ENCODE measurements at places on chromosomes 4 and X. TPM values are rescaled to one million over a fixed set of nuclear protein-coding genes. Genes with fewer than 3 reads are reported as not detected.

DNA sequence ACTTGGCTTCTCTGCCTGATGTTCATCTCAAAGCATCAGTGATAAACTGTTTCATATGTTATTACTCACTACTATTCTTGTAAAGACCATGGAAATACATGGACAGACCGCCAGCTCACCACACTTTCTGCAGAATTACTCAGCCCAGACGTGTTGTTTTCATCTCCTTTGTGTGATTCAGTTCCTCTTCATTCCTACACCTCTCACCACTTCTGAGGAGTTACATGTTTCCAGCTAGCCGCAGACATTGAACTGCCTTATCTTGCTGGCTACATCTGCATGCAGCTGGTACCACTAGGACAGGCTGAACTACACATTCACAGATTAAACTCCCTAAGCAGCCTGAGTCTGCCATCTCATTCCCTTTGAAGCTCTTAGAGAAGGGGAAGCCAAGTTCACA is 443.2 kb upstream of the FGF16 start:
- DNase-seq, result no peak

- no peak for DNase-seq
Measured at GRCh38 chr4:8852118-8852704, 19.4 kb downstream of the HMX1 start.

- DNase-seq, result no peak
Measured at GRCh38 chr4:5990446-5991160, 27.6 kb downstream of the C4orf50 start.

- DNase-seq, result no peak
Measured at GRCh38 chrX:11419102-11419501, 125.9 kb downstream of the AMELX start.

DNA sequence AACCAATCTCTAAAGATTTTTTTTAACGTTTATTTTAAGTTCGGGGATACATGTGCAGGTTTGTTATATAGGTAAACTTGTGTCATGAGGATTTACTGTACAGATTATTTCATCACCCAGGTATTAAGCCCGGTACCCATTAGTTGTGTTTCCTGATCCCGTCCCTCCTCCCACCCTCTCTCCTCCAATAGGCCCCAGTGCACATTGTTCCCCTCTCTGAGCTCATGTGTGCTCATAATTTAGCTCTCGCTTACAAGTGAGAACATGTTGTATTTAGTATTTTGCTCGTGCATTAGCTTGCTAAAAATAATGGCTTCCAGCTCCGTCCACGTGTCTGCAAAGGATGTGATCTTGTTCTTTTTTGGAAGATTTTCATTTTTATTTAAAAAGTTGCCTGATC is 2309.4 kb upstream of the AGA start:
- no peak for DNase-seq

CDS1 gene
- total RNA-seq, result 0.15 TPM

- DNase-seq, result no peak
Measured at GRCh38 chrX:81082649-81083048, 119.1 kb downstream of the HMGN5 start.

- DNase-seq, result no peak
Measured at GRCh38 chr4:5893004-5893580, at the start of gene CRMP1. Gene CRMP1 (minus strand): TSS chr4:5893086. CDS start chr4:5892969, 117 bp downstream.

- no peak for DNase-seq
Measured at GRCh38 chr4:8675906-8676305, 83.3 kb downstream of the CPZ start.

FAM9C gene
- total RNA-seq, result not detected

DNA sequence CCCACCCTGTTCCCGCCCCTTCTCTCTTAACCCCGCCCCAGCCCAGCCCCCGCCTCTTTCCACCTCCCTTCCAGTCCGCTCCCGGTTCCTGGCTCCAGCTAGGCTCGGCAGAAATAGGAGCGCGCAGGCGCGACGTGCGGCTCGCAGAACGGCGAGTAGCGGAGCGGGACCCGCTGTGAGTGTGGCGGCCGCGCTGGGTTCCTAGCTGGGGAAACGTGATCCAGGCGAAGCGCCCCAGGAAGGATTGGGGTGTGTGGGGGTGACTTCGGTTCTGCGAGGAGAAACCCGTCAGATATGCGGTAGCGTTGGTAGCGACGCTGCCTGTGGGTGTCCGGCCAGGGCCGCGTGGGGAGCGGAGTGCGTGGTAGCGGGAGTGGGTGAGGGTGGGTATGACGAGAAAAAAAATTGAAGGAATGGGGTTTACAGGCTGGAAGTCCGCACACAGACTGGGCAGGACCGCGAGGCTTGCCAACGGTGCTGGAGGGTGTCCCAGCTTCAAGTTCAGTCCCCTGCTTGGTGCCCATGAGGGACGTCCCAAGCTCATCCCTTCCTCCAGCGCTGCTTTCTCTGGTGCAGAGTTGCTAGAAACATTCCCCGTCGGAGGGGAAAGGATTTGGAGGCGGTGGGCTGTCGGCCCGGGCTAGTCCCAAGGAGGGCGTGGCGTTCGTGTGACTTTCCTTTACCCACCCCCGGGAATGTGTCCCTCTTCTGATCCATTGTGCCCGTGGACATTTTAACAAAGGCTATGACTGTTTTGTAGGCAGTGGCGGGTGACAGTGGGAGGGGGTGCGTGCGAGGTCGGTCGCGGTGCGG is at the start of gene PRRG1:
Gene PRRG1, plus strand, starts transcription at position 144 of the 813 bp plus-strand sequence. CDS start 56,886 bp downstream, outside the sequence.
- peak; percentile 1 for DNase-seq

DNA sequence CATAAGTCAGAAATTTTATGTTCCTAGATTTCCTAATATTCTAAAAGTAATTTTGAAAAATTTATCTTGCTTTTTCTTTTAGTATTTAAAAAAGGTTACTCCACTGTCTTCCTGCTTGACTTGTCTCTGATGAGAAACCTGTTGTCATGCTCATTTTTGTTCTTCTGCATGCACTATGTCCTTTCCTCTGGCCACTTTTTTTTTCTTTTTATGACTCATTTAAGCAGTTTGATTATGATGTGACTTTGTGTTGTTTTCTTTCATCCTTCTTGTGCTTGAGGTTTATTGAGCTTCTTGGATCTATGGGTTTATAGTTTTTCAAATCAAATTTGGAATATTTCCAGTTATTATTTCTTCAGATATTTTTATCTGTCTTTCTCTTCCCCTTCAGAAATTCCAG is 12.0 kb upstream of the UFSP2 start:
- no peak for DNase-seq

GRCh38 chr4:182213004-182213403 is 30.2 kb upstream of the TENM3 start:
- DNase-seq, result no peak

GRCh38 chrX:153954558-153955227 is 10.2 kb upstream of the RENBP start:
- DNase-seq, result no peak

- no peak for DNase-seq
Measured at GRCh38 chr4:7121866-7122653, 54.2 kb upstream of the GRPEL1 start.

- peak; percentile 65 for DNase-seq
Measured at GRCh38 chr4:77586951-77587383, 18.7 kb upstream of the CXCL13 start.

GRCh38 chr4:7924570-7924969 is 15.1 kb downstream of the AFAP1 start:
- DNase-seq, result no peak

DNA sequence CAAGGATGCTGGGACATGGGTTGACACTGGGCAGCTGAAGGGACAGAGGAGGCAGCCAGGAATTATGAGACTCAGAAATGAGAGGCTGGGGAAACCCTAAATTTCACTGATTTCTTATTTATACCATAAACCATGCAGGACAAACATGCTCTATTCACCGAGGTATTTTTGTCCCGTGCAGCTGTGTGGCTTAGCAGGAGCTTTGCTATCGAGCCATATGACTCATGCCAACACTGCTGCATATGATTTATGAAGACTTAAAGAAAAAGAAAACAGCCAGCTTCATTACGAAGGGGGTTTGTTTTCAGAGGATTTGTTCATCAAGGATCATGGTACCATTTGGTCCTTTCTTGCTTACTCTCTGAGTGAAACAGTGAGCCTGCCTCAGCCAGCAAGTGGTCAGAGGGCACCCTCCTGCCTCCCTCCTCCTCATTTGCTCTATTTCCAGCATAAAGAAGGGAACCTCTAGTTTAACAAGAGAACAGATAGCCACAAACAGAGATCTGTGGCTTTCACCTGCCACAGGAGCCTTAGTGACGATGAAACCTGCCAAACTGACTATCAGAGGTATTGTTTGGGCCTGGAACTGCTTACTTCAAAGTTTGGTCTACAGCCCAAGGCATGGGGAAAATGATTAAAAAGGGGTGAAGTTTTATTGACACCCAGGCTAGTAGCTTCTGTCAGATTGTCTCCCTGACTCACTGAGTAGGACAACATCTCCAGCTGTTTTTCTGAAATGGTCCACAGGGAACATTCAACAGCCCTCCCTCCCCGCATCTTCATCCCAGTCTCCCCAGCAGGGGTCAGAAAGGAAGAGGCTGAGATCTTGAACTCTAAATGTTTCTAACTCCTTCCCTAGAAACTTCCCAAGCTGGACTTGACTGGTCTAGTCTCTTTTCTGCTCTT is 80.1 kb upstream of the MAML3 start:
- no peak for DNase-seq

DNA sequence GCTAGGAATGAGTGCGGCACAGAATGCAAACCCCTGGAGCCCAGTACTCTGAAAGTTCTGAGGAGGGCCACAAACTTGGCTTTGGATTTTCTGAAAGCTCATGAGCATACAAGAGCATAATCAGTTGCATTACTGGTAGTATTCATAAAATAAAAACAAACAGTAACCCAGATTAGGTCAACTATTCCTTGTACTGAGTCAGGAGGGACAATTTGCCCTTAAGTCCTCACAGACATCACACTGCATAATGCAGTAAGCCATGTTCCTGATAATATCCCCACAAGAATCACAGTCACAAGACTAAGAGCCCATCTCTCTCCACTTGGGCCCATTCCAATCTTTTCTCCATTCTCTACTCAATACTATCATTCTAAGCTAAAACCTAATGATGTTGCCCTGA is 126.9 kb upstream of the NEIL3 start:
- DNase-seq, result no peak

MID2 gene
- total RNA-seq, result 5.8 TPM

DNA sequence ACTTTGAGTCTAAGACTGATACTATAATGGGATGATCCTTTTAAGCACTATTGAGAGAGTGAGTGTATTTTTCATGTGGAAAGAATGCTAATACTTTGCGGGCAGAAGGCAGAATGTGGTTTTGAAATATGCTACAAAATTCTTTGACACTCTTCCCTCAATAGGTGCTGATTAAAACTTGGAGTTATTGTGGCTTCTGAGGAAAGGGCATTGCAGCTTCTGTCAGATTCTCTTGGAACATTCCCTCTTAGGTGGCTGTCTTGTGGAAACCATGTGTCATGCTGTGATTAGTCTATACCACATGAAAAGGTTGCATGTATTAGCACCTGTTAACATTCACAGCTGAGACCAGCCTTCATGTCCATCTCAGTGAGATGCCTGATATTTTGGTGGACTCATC is 547.0 kb downstream of the STIM2 start:
- DNase-seq, result no peak

- DNase-seq, result peak; percentile 86
Measured at GRCh38 chrX:10119399-10119990, 37.3 kb upstream of the CLCN4 start.

- no peak for DNase-seq
Measured at GRCh38 chr4:88698519-88698918, 890 bp upstream of the NAP1L5 start.

DNA sequence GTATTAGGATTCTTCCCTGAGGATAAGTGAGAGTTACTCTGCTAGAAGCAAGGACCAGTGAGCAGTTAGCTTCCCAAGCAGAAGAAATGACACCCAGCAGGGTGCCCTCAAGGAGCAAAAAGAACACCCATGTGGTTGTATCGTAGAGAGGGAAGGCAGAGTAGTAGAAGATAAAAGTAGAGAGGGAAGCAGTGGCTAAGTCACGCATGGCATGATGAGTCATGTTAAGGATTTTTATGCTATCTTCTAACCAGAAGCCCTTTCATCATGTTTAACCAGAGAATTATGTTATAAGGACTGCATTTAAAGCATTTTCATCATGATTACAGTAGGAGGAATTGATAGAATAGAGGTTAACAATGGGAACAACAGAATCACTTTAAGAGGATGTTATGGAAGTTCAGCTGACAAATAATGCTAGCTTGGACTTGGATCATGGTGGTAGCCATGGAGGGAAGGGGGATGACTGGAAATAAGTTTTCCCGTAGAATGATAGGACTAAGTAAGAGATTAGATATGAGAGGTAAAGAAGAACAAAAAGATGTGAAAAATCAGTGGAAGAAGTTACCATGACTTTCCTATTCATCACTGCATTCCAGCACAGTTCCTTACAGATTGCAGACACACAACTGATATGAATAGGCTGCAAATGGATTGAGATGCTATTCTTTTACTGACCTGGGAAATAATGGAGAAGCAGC is 383.5 kb upstream of the INTU start:
- DNase-seq, result no peak

DNA sequence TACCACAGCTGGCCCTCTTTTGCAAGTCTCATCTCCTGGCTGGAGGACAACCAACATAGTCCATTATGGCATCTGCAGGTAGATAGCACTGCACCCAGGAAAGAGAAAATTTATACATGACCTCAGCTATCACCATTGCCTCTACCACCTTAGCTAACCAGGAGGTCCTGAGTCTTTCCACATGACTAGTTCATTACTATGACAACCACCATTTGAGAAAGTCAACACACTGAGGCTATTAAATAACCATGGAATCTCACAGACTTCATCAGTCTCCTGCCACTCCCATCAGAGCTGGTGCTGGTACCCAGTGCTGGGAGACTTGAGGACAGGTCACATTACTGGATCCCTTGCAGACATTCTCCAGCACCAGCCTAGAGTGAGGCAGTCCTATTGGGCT is 285.9 kb downstream of the GBA3 start:
- DNase-seq, result no peak

F8A1 gene
- 39.1 TPM for total RNA-seq

GRCh38 chrX:13387666-13388494 is 68.0 kb upstream of the ATXN3L start:
- DNase-seq, result no peak

DNA sequence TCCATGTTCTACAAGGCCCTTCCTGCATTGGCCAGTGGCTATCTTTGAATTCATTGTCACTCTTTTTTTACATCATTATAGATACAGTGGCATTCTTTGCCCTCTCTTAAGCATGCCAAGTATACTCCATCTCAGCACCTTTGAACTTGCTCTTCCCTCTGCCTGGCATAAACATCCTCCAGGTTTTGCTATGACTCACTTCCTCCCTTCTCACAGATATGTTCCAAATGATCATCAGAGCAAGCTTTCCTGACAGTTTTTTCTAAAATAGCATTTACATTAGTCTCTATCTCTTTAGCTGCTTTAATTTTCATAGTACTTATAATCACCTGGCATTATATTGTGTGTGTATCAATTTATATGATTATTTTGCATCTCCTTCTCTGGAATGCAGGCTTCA is 553.3 kb upstream of the MAGEB2 start:
- no peak for DNase-seq

GRCh38 chr4:99099311-99099710 is 10.7 kb upstream of the ADH5 start:
- DNase-seq, result no peak

All from B cell (primary cell).